ENCODE measurements at places on chromosomes 2 and 18.
A peak's percentile ranks its signal among the peaks of the same experiment; 100 is the strongest.

DNA sequence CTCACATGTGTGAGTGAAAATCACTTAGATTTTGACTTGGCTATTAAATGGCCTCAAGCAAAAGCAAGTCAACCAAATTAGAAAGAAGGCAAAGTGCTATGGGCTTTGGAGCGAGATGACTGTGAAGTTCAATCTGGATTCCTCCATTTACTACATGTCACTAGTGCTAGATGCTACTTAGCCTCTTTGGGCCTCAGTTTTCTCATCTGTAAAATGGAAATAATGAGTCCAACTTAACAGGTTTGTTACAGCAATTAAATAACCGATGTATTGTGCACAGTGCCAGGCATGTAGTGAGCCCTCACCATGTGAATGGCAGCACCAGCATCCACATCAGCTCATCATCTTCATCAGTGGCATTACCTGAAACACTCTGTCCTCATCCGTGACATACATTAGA is 376.3 kb downstream of the MTX2 start:
- DNase-seq: no peak

DNA sequence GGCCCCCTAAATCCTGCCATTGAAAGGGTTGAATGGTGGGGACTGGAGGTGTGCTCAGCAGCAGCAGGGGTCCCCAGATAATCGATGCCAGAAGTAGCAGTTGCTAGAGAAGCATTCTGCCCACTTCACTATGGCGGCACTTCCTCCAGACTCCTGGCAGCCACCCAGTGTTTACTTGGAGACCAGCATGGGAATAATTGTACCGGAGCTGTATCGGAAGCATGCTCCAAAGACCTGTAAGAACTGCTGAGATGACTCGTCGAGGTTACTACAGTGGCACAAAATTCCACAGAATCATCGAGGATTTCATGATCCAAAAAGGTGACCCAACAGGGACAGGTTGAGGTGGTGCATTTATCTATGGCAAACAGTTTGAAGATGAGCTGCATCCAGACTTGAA is 11.0 kb upstream of the GAREM2 start:
- no peak for DNase-seq

GRCh38 chr2:16666449-16666801 is 791 bp upstream of the CYRIA start:
- no peak for DNase-seq

DNA sequence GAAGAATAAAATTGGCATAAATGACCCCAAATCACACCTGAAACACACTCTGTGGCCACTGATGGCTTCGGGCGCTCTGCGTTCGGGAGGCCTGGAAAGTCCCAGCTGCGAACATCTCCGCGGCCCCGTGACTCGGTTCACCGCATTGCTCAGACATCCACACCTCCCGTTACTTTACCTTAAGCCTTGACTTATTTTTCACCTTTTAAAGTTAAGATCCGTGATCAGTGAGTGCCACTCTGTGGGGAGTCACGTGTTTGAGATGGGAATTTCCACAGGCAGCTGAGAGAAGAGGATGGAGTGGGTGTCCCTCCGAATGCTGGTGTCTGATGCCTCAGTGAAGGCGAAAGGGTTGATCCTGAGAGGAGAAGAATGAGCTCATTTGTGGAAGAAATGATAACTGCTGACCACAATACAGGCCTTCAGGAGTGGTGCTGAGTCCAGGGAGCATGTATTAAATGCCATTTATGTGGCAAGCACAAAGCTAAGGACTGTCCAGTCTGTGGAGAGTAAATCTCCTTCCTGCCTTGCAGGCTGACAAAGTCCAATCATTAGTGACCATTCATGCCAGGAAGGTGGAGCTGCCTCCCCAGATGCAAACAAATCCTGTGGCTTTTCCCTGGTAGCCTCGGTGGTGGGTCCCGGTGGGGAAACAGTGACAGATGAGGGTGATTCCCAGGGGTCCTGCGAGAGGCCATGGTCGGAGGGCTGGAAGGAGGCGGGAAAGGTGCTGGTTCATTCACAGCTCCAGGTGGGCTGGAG is 168.8 kb downstream of the RTP5 start:
- no peak for DNase-seq

- no peak for DNase-seq
Observed at GRCh38 chr2:162301151-162301804, 17.2 kb downstream of the IFIH1 start.

- DNase-seq: no peak
Observed at GRCh38 chr2:31265234-31265633, 31.3 kb downstream of the EHD3 start.

GRCh38 chr18:51054764-51055163 is 24.8 kb downstream of the SMAD4 start:
- DNase-seq: no peak

DNA sequence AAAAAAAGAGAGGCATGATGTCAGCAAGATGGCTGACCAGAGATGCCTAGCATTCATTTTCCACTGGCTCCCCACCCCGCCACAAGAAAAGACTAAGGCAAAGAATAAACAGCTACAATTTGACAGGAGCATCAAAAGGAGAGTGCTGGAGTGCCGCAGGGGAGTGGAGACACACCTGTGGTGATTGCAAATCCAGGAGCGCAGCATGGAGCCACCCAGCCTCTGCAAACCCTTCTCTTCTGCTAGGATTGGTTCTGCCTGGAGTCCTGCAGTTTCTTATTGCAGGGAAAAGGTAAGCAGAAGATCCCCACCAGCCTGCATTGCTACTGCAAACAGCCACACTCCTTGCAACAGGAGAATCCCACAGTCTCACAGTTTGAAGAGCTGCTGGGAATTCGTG is 26.1 kb downstream of the BOLL start:
- DNase-seq: no peak

DNA sequence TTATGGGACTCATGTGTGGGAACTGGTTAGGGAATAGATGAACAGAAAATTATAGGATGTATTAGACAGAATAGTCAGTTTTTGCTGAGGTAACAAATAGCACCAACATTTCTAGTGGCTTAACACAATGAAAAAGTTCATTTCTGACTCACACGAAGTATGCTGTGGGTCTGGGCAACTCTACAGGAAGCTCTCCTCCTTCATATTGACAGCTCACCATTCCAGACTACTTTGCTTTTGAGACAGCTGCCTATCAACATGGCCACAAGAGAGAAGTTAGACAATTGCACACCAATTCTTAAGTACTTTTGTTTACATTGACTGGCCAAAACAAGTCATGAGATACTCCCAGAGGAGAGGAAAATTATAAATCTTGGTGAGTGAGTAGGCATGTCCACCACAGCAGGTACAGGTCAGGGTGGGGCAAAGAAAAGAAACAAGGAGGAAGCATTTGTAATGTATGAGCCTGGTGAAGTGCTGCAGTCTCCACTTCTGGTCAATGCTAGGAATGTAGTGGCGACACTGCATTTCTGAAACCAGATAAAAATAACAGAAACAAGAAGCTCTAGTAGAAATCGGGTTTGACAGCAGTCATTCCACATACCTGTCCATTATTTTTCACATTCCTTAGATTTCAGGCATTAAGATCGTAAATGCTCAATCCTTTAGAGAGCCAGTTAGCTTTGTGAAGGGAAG is 141.6 kb downstream of the ICOS start:
- no peak for DNase-seq

DNA sequence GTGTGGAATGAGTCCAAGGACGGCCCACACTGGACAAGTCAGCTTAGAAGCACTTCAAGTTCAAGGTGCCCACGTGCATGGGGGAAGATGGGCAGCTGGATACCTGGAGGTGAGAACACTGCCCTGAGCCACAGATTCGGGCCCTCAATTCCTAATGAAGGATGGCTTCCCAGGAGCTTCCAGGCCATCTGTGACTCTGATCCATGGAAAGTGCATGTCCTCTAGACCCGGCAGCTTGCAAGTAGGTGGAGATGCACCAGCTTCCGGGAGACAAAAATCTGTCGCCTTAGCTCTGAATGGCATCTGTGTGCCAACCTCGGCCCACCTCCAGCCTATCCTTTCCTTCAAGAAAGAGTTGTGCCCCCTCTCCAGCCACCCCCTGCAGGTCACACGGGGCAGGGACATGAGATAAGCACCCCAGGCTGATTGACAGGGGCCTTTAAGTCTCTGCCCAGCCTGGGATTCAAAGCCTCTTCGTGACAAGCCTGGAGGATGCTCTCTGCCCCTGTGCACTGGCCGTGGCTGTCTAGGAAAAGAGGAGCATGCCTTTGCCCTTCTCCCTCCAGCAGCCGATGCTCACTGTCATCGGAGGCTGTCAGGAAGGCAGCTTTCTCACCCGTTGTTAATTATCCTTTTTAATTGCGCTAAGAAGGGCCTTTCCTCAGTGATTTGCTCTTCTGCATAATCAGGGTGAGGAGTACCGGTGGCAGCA is 65.5 kb downstream of the BIN1 start:
- no peak for DNase-seq

DNA sequence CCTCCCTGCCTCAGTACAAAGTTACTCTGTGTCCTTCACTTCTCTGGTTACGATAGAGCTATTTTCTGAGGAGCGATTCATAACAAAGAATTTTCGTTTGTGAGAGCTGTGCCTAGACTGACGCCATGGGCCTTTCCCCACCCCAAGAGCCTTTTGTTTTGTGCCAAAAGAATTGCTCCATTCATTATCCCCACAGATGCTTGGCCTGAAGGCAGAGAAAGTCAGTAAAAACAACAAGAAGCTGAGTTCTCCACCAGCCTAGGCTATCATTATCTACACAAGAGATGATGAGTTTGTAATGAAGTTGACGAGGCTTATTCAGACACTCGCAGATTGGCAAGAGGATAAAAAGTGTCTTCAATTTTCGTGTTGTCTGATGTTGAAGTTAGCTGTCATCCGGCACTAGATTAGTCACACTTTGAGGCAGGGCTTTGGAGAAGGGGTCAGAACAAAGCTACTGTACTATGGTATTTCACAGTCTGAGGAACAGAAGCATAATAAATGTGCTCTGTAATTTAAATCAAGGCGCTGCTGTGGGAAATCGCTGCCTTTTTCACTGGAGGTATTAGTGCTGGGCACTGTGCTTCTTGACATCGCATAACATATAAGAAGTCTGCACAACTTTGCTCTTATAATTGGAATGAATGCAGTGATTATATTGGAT is 278.4 kb upstream of the FIGN start:
- DNase-seq: no peak

- DNase-seq: no peak
Observed at GRCh38 chr18:74064510-74064909, 83.1 kb downstream of the FBXO15 start.

DNA sequence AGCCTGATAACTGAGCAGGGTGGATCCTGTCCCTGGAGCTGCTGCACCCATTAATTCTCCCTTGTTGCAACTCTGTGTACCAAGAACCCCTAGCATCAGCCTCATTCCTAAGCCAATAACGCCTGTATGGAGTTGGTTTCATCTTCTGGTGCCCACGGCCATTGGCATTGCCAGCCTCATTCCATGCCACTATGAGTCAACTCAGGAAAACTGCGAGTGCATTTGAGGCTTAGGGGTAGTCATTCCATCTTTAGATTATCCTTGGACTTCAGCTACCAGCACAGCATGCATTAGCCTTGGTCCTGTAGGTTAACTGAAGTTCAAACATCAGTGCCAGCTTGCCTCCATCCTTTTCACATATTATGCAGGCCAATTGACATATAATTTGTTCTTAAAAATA is 1.4 kb upstream of the TRIM54 start:
- no peak for DNase-seq

DNA sequence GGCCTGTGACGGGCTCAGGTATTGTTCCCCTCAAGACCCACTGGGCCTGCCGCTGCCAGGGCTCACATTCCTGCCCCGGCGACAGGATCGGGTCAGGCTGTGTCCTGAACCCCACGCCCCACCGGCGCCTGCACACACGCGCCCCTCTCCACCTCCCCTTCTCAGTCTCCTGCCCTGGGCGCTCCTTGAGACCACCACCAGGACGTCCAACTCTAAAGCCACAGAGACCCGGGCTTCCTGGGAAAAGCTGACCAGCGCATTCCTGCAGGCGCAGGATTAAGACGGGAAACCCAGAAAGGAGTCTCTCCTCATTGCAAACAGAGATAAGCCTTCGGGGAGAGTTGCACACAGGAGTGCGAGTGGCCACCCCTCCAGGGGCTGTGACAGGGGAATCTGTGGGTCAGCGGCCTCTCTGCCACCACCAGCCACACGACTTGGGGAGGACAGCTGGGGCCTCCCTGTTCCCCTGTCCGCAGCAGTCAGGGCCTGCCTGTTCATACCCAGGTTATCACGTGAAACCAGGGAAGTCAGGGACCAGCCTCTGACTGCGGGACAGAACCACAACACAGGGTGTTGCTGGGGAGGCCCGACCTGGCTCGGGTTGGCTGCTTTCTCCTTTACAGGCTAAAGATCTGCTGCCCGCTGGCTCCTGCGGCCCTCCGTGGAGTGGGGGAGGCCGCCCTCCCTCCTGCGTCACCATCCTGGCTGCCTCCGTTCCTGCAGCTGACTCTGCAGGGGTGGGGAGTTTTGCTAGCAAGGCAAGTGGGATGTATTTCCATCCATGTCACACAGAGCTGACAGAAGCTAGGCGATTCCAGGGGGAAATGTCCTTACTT is 88.8 kb downstream of the ZCCHC2 start:
- DNase-seq: no peak

- peak; percentile 47 for DNase-seq
Observed at GRCh38 chr2:27379836-27380625, 503 bp downstream of the ZNF513 start.

DNA sequence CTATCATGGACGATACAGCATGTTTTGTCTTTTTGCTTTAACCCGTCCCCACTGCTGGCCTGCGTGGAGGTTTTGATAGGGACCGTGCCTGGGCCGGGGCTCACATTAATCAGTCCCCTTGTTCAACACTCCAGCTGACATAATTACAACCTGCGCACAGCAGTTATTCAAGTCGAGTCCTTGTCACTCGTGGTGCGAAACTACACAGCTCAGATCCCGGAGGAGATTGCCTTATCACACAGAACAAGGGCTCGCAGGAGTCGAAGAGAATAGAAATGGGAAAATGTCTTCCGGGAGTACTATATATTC is 304.4 kb downstream of the ZNF407 start:
- DNase-seq: no peak

- no peak for DNase-seq
Observed at GRCh38 chr2:103805746-103806145, 1043.9 kb downstream of the TMEM182 start.

DNA sequence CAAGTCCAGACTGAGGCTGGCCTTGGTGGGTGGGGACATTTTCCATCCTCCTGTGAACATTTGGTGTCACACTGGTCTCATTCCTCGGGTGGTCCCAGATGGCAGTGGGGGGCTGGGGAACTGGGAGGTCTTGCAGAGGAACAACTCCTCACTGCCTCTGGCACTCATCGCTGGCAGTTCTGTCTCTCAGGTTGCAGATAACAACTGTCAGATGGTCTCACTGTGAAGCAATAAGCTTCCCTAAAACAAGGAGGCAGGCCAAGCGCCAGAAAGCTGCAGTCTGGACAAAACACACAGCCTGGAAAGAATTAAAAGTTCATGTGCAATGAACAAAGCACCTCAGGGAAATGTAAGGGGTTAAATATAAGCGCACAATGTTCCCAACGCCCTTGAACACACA is 78.1 kb downstream of the IRS1 start:
- no peak for DNase-seq

- no peak for DNase-seq
Observed at GRCh38 chr2:102226171-102226570, 39.3 kb downstream of the IL1RL2 start.

Data from dorsolateral prefrontal cortex (tissue), 122 donors.